ENCODE measurements at places on chromosomes 12 and 14.

DNA sequence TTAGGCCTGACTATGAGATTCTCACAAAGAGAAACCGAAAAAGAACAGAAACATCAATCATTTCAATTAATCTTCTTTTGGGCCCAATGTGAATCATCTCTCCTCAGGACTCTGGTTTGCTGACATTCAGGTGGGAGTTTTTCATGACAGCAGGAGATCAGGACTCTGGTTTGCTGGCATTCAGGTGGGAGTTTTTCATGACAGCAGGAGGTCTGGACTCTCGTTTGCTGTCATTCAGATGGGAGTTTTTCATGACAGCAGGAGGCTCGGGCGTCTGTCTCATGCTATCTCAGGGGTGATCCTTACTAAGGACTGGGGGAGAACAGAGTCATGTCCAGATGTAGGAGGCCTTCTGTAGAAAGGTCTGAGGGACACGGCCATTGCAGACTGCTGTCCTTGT lies 40.1 kb upstream of the PARP11 start:
- DNase-seq: no peak

- no peak for DNase-seq
Observed at GRCh38 chr14:102923925-102924486, 1.5 kb downstream of the AMN start.

DNA sequence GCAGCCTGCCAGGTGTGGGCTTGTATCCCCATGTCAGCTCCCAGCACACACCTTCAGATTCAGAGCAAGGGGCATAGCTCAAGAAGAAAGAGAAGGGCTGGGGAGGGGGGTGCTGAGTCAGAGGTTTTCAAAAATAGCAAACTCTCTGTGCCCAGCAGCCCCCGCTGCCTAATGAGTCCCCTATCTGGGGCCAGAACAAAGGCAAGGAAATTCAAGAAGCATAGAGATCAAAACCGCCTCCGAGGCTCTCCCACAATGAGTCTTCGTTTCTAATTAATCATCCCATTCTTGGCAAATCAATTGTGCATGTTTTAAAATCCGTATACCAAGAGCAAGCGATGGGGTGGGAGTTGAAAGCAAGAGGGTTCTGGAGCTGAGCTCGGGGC lies 19.5 kb upstream of the CMKLR1 start:
- no peak for DNase-seq

GRCh38 chr14:50745401-50746058 lies 77.4 kb upstream of the SAV1 start:
- no peak for DNase-seq

- DNase-seq: no peak
Observed at GRCh38 chr12:104477510-104478390, 21.0 kb downstream of the CHST11 start.

GRCh38 chr12:27549236-27549800 lies 25.3 kb downstream of the PPFIBP1 start:
- no peak for DNase-seq

DNA sequence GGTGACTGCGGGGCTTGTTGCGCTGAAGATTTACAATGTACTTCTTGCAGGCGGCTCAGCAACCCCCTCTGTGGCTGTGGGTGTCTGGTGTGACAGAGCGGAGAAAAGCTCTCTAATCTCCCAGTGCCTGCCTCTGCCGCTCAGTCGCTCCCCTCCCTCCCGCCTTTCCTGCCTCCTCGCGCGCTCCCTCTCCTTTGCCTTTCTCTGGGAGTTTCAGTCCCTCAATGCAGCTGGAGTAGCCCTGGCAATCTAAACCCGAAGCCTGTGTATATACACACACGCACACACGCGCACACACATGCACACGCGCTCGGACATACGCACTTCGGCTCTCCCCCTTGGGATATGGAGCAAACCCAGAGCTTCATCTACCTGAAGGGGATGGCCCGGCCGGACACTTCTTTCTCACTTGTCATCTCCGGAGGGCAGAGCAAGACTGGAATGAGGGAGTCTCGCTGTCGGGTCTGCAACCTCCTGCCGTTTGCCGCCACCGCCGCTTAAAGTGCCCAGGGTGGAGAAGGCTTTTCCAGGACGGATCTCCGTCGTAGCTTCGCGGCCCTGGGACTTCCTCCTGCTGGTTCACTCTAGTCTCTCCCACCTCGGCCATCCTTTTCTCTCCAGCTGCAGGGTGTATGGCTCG lies 599 bp upstream of the TRHDE start:
- no peak for DNase-seq

DNA sequence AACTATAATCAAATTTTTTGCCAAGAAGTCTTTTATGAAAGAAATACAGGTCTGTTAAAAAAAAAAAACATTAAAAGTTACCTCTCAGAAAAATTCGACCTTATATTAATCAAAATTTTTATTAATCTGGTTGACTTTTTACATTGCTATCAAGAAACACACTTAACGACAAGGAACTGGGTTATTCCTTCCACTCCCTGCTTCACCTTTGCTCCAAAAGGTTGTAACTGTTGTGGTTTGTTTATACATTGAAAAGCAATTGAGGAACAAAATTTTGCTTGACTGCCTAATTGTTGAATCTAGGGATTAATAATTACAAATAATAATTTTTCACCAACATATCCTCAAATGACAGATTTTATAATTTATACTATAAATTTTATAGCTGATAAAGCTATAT lies 28.4 kb downstream of the TSPAN8 start:
- no peak for DNase-seq

GRCh38 chr14:24108336-24108874 lies 6.2 kb upstream of the DCAF11 start:
- no peak for DNase-seq

- no peak for DNase-seq
Observed at GRCh38 chr12:113805673-113806072, 160.5 kb downstream of the RBM19 start.

DNA sequence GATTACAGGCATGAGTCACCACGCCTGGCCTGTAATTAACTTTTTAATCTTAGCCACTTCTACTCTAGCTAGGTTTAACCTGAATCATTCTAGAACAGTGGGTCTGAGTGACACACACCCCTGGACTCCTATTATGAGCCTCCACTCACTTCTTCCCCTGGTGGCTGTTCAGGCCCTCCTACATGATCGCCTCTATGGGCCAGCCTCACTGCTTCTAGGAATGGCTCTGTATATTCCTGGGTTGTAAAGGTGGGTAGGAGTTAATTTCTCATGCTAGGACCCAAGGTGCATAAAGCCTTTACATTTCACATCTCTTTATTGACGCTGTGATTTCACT lies 8.0 kb upstream of the RNU6-8 start:
- DNase-seq: no peak

DNA sequence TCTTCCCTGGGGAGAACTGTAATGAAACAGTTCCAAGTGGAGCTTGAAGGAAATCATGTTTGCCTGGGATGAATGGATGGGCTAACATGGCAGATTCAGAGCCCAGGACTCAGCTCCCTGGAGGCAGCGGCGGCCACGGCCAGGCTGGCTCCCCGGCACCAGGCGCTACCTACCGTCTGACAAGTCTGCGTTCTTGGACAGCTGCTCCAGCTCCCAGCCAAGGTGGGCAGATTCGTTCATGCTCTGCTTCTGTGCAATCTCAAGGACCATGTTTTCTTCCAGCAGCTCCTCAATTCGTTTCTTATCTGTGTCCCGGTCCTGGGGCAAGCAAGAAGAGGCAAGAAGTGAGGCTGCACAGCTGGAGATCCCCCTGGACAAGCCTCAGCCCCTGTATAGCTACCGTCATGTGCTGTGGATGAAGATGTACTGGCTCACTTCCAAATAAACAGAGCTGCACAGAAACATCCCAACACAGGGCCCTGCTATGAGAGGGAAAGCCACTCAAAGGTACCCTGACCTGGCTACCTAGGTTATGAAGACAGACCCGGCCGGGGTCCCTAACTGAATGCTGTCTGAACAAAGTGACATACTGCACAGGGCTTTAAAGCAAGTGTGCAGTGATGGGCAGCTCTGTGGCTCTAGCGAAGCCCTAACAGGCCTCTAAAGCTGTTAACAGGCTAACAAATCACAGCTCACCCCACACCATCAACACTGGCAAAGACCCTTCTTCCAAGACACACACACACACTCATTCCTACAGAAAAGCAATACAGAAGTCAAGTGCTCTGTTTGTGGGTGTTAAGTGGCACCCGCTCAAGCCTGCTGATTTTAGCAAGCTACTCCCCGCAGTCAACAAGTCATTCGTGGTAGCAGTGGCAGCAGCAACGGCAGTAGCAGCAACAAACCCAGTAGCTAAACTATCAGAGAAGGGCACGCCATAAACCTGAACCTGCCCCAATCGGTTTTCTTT lies 80.4 kb upstream of the GPR68 start:
- DNase-seq: no peak

DNA sequence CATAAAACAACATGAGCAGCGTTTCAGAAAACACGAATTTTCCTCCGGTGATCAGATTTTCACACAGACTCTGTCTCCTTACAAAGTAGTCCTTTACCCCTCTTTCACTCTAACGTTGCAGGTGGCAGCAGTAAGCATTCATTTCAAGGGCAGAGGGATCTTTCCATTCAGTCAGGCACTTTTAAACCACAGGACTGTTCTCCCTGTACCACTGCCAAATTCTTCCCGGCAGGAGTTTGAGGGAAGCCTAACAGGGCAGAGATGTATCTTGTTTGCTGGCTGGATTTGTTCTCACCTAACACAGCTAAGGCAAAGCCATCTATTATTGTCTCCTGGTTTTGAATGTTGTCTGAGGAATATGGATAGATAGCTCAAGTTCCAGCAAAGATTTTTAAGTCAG lies 1187.3 kb upstream of the SEL1L start:
- no peak for DNase-seq

DNA sequence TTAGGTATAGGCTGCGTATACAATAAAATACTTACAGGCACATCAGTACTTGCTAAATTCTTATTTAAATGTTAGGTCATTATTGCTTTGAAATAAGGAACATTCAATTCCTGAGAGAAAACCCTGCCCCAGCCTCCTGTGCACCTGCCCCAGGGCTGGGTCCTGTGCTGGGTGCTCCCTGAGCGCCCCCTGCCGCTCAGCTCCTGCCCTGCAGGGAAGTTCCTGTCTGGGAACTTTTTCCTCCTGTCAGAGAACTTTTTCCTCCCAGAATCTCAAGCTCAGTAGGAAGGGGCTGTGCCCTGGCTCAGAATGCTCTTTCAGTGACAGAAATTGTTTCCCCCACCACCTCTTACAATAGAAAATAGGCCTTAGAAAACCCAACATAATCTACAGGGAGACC lies 751.1 kb downstream of the TMEM121 start:
- no peak for DNase-seq

GRCh38 chr14:93537951-93538350 lies 107.2 kb downstream of the UNC79 start:
- DNase-seq: no peak

- DNase-seq: no peak
Observed at GRCh38 chr12:108046650-108047049, 82.4 kb upstream of the WSCD2 start.

GRCh38 chr14:60553808-60554207 lies 44.9 kb downstream of the SIX6 start:
- no peak for DNase-seq

- DNase-seq: no peak
Observed at GRCh38 chr12:1917172-1918070, 1.0 kb downstream of the CACNA2D4 start.

DNA sequence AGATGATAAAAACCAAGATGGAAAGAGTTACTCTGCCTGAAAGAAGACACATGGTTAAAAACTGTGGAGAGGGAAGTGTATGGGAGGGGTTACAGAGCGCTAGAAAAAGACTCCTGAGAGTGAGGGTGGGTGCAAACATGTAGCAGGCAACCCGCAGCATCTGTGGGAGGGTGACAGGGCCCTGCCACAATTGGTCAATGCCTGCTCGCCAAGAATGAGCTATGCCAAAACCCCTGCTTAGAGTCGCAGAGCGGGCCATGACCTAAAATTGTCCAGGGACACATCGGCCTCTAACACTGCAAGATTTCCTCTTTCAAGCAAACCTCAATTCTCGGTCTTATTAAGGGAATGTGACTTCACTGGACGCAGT lies 700 bp downstream of the PRKAG1 start:
- DNase-seq: no peak

DNA sequence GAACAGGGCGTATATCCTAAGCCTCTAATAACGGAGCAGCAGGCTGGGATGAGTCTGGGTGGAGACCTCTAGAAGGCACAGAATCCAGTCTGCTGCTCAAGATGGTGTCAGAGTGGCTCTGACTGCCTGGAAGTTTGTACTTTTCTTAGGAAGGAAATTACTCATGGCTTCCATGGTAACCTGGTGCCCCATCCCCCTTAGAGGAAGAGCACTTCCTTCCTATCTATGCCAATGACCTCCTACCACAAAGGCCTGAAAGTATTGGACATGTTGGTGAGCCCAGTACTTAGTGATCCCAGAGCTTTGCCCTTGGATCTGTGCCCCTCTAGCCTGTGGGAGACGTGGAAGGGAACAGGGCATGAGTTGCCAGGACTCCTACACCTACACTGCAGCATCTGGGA lies 1.5 kb downstream of the BATF start:
- no peak for DNase-seq

- no peak for DNase-seq
Observed at GRCh38 chr12:62635649-62636048, 169.0 kb downstream of the MON2 start.

GRCh38 chr14:63487724-63488123 lies 55.5 kb downstream of the PPP2R5E start:
- DNase-seq: no peak

- DNase-seq: no peak
Observed at GRCh38 chr12:34257093-34257492, 234.8 kb downstream of the ALG10 start.
